ENCODE measurements at places on chromosomes 6 and 20.

DNA sequence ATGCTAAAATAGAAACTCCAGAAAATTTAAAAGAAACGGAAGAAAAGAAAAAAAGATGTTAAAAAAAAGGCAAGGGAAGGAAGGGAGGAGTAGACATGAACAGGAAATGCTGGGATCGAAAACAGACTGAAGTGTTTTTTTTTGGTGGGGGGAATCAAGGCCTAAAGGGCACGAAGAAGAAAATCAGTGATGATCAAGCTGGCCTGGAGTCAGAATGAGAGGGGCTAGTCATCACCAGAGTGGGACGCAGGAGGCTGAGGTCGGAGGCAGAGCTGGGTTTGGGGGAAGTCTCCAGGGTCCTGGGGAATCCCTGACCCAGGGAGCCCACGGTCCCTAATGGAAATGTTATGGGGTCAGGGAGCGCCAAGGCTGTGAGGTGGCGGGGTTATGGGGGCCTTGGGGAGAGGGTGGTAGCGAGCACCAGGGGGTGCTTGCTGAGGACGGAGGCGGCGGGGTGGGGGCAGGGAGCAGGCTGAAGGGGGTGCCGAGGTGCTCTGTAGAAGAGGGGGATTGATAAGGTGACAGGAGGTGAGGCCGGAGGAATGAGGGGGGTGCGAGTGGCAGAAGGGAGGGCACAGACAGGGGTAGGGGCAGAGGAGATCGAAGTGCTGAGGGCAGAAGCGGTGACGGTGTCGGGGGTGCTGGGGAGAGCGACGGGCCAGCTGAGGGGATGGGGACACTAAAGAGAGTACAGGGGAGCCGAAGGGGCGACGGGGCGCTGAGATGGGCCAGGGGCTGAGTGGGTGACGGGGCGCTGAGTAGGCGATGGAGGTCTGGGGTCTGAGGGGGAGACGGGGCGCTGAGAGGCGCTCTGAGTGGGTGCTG lies 684 bp downstream of the ZNFX1 start:
- no peak for DNase-seq

DNA sequence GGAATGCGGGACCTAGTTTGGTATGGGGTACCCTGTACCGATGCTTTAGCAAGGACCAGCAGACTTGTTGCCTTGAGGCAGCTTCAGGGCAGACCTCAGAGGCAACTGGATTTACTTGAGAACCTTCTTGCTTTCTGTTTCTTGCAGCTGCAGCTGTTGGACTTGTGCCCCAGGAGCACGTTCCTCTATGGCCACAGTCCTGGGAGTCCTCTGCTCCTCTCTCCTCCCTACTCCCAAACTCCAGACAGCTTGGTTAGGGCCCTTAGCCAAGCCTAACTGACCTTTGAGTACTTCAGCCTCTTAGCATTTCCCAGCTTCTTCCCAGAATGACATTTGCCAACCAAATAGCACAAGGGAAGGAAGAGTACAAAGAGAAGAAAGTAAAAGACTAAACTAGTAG lies 34.7 kb downstream of the GHRH start:
- no peak for DNase-seq

- no peak for DNase-seq
Observed at GRCh38 chr6:37523412-37523811, 23.7 kb upstream of the CCDC167 start.

GRCh38 chr6:54617730-54618129 lies 228.8 kb upstream of the FAM83B start:
- peak; percentile 93 for DNase-seq

- DNase-seq = no peak
Observed at GRCh38 chr6:170476360-170476759, 76.7 kb downstream of the PSMB1 start.

- peak; percentile 95 for DNase-seq
Observed at GRCh38 chr6:1190366-1190765, 121.5 kb upstream of the FOXQ1 start.

- peak; percentile 27 for DNase-seq
Observed at GRCh38 chr20:34316196-34316814, 13.2 kb upstream of the AHCY start.

DNA sequence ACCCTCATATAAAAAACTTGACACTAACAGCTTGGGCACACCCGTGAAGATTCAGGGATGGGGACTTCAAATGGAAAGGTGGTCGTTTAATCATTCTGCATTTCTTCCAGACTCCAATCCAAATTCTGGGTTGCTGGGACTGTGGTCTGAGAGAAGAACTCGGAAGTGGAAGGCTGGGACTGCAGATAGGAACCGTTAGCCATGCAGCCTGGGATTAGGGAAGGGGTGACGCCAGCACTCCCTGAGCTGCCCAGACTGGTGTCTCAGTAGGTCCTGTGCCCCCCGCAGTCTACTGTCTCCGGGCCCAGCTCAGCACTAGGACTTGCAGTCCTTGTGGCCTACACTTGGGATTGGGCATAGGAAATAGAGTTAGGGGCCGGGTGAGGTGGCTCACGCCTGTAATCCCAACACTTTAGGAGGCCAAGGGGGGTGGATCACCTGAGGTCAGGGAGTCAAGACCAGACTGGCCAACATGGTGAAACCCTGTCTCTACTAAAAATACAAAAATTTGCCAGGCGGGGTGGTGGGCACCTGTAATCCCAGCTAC lies 511 bp upstream of the CLIC1 start:
- no peak for DNase-seq

GRCh38 chr6:53282741-53283140 lies 66.0 kb downstream of the ELOVL5 start:
- DNase-seq = no peak

DNA sequence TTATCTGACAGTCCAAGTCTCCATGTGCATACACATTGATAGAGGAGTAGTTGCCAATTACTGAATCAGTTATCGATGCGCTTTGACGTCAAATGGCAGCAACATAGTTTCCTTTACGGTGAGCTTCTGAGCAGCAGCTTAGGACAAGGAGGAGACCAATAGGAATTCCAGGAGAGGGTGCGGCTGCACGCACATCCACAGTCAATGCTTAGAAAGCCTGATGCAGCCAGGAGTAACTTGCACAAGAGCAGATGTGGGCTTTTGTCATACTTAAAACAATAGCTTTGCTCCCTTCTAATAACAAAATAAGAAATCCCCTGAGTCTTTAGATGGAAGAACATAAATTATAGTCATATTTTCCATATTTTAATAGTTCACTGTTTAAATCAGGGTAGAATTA lies 442.1 kb downstream of the BCKDHB start:
- peak; percentile 83 for DNase-seq

GRCh38 chr20:58143531-58143930 lies 84.9 kb downstream of the ANKRD60 start:
- no peak for DNase-seq

GRCh38 chr20:36541227-36541767 lies at the start of gene MYL9:
TSS of gene MYL9 (plus strand) at chr20:36541519. CDS start at chr20:36544885, 3,366 bp downstream.
- DNase-seq = peak; percentile 84

DNA sequence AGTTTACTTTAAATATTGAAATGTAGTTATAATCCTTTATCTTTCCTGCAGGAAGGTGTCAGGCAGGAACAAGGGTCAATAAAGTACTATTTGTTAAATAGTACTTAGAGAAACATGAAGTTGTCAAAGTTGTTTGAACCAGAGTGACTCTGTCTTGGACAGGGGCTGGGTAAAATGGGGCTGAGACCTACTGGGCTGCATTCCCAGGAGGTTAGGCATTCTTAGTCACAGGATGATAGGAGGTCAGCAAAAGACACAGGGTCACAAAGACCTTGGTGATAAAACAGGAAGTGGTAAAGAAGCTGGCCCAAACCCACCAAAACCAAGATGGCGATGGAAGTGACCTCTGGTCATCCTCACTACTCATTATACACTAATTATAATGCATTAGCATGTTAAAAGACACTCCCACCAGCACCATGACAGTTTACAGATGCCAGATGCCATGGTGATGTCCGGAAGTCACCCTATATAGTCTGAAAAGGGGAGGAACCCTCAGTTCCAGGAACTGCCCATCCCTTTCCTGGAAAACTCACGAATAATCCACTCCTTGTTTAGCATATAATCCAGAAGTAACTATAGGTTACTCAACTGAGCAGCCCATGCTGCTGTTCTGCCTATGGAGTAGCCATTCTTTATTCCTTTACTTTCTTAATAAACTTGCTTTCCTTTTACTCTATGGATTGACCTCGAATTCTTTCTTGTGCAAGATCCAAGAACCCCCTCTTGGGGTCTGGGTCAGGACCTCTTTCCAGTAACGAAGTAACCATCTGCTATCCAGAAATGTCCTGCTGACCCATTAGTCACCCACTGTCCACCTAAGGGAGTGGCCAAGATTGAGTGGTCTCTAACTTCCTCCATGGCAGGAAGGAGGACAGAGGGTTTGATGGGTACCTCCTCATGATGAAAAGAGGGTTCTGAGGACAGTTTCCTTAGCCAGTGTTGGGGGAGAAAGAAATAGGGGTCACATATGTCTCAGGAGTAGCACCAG lies 19.6 kb downstream of the SLC22A2 start:
- no peak for DNase-seq

- peak; percentile 75 for DNase-seq
Observed at GRCh38 chr6:42929821-42930360, 611 bp downstream of the CNPY3 start.

GRCh38 chr6:5308066-5308465 lies 46.8 kb downstream of the FARS2 start:
- no peak for DNase-seq

DNA sequence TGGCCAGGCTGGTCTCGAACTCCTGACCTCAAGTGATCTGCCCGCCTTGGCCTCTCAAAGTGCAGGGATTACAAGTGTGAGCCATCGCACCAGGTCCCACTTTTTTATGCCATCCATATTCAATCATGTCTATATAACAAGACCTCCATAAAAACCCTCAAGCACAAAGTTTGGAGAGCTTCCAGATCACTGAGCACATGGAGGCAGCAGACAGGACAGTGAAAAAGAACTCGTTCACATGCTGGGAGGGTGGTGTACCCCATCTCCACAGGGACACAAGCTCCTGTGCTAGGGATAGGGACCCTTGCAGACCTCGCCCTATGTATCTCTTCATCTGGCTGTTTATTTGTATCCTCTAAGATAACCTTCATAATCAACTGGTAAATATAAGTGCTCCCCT lies 30.3 kb downstream of the KIF13A start:
- no peak for DNase-seq
